Fibroblast of the aortic adventitia (primary cell): ENCODE measurements at places on chromosomes 4 and X.

DNA sequence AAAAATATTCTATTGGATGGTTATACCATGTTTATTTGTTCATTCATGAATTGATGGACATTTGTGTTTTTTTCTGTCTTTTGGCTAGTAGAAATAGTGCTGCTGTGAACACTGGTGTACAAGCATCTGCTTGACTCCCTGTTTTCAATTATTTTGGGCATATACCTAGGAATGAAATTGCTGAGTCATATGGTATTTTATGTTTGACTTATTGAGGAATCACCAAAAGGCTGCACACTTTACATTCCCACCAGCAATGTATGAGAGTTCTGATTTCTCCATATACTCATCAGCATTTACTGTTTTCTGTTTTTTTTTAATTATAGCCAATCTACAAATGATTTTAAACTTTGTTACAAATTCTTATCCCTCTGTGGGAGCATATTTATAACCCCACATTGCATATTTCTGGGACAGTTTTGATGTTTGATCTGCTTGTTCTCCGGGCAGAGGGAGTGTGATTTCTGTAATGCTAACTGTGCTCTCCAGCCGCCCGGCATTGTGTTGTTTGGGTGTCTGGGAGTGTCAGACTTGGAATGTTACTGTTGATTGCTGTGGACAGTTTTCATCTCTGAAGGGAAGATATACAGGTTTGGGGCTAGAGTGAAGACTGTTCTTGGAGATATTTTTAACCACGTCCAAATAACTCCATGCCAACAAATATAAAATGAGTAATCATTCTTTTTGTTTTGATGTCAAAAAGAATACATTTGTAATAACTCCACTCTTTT, 60.5 kb upstream of the PGRMC2 start:
- peak; percentile 51 for DNase-seq

- DNase-seq: no peak
Observed at GRCh38 chrX:147183161-147183560, 368.6 kb upstream of the CXorf51A start.

DNA sequence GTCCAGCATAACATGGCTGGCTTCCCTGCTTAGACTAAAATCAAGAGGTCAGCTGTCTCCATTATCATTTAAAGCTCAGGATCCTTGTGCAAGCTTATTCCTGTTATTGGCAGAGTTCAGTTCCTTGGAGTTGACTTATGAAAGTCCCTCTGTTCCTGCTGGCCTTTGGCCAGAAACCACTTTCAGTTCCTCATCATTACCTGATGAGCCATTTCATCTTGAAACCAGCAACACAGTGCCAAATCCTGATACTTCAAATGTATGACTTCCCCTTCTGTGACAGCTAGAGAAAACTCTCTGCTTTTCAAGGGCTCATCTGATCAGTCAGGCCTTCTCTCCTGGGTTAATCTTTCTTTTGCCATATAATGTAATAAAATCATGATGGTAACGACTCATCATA, 110.6 kb upstream of the FSTL5 start:
- DNase-seq: no peak

DNA sequence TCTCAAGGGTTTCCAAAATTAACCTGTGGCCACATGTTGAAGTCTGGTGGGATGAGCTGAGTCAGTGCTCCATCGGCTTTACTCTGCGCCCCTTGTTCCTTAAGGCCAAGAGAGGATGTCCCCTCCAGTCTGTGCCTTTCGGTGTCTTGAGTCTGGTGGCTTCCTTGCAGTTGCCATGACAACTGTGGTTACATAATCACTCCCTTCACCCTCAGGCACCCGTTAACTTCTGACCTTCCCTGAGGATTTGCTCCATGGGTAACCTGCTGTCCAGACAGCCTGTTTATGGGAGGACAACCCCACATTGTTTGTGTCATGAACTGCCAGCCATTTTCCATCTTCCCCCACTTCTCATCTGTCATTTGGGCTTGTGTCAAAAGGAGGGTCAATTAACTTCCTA, 401.1 kb upstream of the LCORL start:
- DNase-seq: no peak

DNA sequence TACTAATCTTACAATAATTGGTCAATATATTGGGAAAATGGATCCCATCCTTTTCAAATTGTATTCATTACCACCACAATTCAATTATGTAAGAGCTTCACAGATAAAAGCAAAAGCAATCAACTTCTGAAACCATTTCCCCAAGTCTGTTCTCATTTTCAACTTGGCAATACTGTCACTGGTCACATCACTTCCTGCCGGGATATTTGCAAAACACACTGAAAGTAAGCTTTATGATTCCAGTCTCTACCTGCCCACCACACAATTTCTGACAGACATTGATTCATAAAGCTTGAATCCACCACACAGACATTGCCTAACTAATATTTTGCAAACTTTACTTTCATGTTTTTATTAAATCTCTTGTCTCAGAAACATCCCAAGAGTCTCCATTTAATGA, 53.6 kb downstream of the LIN54 start:
- no peak for DNase-seq

DNA sequence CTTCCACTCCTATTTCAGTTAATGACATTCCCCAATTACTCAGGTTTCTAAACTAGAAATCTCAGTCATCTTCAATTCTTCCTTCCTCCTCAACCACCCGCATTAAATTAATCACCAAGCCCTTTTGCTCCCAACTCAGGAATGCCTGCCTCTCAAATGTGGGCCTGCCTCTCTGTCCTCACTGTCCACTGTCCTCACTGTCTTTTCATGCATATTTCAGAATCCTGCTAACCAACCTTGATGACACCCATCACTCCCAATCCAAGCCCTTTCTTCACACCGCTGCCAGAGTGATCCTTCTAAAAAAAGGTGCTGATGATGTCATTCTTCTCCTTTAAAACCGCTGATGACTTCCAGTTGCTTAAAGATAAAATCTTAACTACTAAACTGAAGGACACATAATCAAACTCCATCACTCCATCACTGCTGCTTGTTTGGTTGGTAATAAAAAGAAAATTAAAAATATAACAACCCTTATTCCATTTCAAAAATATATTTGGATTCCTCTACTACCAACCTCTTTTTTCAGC, 5.1 kb upstream of the APBB2 start:
- no peak for DNase-seq

DNA sequence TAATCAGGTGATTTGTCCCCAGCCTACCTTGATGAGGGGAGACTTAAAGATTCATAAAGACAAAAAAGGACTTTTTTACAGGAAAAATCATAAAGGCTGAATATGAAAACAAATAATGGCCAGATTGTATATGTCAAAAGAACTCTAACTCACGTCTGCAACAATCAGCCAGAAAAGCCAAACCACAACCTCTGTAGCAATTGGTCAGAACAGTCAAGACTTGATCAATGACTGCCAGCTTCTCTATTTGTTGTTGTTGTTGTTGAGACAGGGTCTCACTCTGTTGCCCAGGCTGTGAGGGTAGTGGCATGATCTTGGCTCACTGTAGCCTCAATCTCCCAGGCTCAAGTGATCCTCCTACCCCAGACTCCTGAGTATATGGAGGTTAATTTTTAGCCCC, 35.9 kb upstream of the PPA2 start:
- DNase-seq: no peak

DNA sequence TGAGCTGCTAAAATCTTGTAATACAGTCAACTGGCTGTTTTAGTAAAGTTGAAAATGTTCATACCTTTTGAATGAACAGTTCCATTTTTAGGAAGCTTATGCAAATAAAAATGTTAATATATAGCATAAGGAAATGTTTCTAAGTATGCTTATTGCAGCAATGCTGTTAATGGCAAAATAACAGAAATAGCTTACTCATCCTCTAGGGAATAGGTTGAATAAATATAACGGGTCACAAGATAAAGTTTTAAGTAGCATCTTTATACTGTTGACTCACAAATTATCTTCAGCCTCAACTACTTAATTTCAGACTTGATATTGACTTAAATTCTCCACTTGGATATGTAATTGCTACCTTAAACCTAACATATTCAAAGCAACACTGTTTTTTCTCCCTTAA, 27.7 kb downstream of the HERC3 start:
- no peak for DNase-seq

- no peak for DNase-seq
Observed at GRCh38 chrX:136468391-136469103, 19.2 kb upstream of the BRS3 start.

GRCh38 chr4:54746218-54746617, 88.5 kb downstream of the KIT start:
- DNase-seq: no peak

- DNase-seq: peak; percentile 40
Observed at GRCh38 chrX:123185721-123186120, 1.6 kb downstream of the GRIA3 start.

GRCh38 chr4:8697826-8698225, 105.3 kb downstream of the CPZ start:
- DNase-seq: no peak

- peak; percentile 67 for DNase-seq
Observed at GRCh38 chr4:113849771-113850170, 88.2 kb upstream of the CAMK2D start.

GRCh38 chr4:168451744-168452390, 28.4 kb downstream of the DDX60L start:
- peak; percentile 56 for DNase-seq

DNA sequence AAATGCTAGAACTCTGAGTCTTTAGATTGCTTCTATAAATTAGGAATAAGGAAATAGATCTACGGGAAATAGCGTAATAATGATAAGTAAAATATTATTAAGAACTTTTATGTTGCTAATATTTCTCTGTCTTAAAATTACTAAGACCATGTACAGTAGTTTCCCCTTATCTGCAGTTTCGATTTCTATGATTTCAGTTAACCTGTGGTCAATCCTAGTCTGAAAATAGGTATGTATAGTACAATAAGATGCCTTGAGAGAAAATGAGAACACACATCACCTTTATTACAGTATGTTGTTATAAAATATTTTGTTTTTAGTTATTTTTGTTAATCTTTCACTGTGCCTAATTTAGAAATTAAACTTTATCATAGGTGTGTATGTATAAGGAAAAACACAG, 92.6 kb downstream of the CCSER1 start:
- no peak for DNase-seq

DNA sequence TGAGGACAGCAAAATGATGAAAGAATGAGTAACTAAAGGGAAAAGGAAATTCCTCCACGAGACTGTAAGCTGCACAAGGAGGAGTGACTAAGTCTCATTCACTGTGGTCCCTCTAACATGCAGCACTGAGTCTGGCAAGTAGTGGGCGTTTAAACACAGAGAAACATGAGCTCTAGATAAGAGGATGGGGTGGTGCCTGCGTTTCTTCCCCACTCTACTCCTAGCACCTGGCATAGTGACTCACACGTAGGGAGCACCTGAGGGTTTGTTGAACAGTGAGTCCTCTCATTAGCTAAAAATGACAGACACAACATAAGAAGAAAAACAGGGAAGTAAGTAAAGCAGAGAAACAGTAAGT, 105.8 kb upstream of the CBR4 start:
- DNase-seq: peak; percentile 99

DNA sequence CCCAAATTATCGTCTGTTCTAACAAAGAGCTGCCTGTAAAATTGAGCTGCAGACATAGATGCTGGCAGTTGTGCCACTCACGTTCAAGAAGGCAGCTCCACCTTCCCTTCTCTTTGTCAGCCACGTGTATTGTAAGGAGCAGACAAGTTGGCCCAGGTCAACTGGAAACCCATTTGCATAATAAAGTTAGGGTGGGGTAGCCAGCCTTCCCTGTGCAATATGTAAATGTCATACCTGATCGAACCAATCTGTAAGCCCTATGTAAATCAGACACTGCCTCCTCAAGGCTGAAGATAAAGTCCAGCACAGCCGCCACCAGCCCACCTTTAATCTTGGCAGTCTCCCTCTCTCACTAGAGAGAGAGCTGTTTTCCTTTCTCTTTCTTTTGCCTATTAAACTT, 117.2 kb downstream of the TMEM144 start:
- DNase-seq: no peak

DNA sequence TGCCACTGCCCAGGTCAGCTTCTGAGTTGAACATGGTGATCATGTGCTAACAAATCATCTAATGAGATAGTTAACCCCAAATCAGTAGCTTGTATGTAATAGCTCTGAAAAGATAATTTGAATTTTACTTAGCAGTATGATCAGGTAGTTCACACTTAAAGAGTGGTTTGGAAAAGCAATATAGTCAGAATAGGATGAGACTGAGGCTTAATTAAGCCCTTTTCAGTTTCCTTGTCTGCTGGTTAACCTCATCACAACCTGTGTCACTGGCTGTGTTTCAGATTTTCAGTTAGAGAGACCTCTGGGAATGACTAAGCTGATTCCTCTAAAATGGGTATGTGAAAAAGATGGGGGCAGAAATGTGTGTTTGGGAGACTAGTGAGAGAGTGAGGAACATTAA, 38.1 kb downstream of the GPR174 start:
- DNase-seq: no peak

GRCh38 chr4:76485450-76485849, 50.4 kb downstream of the SHROOM3 start:
- DNase-seq: no peak

GRCh38 chr4:121100093-121100775, 27.9 kb upstream of the NDNF start:
- DNase-seq: no peak

GRCh38 chr4:111281219-111281618, 658.3 kb upstream of the PITX2 start:
- DNase-seq: no peak

DNA sequence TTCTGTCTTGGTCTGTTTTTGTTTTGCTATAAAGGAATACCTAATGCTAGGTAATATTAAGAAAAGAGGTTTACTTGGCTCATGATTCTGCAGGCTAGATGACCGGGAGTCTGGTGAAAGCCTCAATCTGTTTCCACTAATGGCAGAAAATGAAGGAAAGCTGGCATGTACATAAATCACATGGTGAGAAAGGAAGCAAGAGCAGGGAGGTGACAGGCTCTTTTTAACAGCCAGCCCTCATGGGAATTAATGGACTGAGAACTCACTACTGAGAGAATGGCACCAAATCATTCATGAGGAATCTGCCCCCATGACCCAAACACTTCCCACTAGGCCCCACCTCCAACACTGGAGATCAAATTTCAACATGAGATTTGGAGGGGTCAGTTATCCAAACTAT, 27.6 kb downstream of the SATL1 start:
- no peak for DNase-seq

DNA sequence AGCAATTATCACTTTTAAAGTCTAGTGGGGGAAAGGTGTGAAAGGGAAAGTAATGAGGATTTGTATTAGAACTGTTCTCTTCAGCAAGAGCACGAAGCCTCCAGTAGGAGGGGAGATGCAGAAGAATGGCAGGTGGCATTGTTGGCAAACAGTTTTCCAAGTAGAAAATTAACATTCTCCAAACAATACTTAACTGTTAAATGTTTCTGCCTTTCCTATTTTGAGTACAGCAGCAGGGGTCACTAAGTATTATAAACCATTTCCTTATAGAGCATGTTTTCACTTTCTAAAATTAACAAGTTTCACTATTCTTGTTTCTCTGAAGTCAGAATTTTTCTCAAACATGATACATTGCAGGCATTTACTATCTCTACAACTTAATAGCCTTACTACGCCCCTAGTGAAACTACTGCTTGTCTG, 58.7 kb downstream of the LEF1 start:
- DNase-seq: no peak

GRCh38 chr4:38534344-38535045, 129.5 kb upstream of the KLF3 start:
- no peak for DNase-seq
